ENCODE measurements at places on chromosomes 13 and 19.

GRCh38 chr13:50393628-50394027 lies 378.4 kb downstream of the KCNRG start:
- no peak for DNase-seq

DNA sequence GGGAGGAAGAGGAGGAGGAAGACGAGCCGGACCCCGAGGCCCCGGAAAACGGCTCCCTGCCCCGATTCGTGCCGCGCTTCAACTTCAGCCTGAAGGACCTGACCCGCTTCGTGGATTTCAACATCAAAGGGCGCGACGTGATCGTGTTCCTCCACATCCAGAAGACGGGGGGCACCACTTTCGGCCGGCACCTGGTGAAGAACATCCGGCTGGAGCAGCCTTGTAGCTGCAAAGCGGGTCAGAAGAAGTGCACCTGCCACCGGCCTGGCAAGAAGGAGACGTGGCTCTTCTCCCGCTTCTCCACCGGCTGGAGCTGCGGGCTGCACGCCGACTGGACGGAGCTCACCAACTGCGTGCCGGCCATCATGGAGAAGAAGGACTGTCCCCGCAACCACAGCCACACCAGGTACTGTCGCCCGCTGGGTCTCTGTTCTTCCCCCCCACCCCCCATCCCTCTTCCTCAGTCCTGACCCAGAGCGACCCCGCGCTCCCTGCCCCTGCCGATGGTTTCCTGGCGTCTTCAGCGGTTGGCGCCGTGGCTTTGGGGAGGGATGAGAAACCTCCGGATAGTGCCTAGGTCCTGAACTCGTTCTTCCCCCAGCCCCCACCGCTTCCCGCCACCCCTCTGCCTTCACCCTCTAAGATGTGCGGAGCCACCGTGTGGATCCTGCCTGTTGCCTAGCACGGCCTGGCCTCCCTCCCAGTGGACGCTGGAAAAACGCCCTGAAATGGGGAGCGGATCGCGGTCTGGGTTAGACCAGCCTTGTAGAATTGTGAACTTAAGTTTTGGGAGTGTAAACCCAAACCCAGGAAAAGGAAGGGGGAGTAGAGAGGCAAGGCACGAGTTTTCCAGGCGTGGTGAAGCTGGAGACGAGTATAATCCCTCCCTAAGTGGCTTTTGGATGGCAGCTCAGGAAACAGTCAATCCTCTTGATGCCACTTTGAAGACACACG lies 1.5 kb downstream of the HS6ST3 start:
- DNase-seq, result no peak

DNA sequence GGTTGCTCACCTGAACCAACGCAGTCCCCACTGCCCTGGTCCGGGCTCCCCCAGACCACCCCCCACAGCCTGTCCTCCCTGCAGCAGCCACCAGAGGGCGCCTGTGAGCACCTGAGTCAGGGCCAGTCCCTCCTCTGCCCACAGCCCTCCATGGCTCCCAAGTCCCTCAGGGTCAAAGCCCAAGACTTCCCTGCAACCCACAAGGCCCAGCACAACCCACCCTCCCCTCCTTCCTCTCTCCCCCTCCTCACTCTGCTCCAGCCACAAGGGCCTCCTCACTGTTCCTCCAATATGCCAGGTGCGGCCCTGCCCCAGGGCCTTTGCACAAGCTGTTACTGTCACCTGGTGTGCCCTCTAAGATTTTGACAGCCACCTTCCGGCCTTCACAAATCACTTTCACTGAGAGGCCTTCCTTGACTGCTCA lies 10.9 kb downstream of the GNA15 start:
- no peak for DNase-seq

DNA sequence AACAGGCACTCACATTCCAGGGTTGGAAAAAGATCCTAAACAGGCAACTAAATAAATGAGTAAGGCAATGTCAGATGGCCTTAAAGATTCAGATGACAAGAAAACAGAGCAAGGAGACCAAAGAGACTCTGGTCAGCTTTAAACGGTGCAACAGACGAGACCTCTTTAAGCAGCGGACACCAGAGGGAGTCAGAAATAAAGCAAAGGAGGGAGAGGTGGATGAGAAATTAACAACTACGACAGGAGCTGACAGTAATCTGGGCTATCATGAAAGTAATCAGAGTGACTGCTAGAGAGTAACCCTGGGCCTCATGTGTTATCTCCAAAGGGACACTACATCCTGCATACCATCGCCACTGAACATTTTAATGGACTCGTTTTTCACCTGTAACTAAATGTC lies 1.1 kb downstream of the ZNF550 start:
- DNase-seq, result no peak

DNA sequence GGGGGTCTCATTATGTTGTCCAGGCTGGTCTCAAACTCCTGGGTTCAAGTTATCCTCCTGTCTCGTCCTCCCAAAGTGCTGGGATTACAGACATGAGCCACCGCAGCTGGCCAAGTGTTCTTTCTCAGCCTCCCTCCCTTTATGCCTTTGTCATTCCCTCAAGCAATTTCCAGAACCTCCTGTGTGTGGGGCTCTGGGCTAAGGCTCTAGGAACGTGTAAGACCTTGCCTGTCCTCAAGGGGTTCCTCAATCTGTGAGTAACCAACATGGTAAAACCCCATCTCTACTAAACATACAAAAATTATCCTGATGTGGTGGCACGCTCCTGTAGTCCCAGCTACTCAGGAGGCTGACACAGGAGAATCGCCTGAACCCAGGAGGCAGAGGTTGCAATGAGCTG lies 15.5 kb upstream of the SPACA4 start:
- no peak for DNase-seq

DNA sequence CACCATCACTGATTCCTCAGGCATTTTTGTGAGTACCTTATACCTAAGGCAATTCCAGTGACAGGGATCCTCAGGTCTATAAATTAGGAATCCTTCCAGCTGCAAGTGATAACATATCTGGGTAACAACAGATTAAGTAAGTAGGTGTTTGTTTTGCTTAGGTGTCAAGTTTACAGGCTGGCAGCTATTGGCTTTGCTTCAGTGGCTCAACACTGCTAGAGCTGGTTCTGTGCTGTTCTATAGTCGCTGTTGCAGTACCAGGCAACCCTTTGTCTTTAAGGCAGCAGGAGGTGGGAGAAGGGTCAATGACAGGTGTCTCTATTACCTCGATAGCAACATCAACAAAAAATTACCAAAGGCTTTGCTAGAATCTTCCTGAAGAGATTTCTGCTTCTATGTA lies 27.0 kb downstream of the SLC10A2 start:
- no peak for DNase-seq

DNA sequence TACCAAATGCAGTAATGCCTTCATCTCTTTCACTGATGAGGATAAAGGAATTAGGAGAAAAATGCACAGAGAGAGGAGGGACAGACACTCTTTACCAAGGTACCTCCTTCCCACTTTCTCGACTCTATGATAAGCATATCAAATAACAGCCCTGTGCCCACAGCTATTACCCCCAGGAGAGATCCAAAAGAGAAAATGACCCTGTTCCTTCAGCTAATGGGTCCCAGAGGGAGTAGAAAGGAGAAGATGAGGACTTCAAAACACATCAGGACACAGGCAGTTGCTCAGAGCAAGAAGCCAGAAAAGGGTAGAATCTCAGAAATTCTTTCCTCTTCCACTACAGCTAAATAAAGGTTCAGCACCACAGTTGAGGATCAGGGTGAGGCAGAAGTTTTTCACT lies 80.6 kb downstream of the ABCC4 start:
- DNase-seq, result no peak

- DNase-seq, result no peak
Measured at GRCh38 chr13:110306960-110307766, at the start of the genes COL4A1 and COL4A2. COL4A1 (minus strand) TSS chr13:110307157; CDS start chr13:110307027, 130 bp downstream. COL4A2 (plus strand) TSS chr13:110307284; CDS start chr13:110307904, 620 bp downstream.

- DNase-seq, result no peak
Measured at GRCh38 chr13:89565476-89566100, 1781.9 kb upstream of the MIR17HG start.

- DNase-seq, result no peak
Measured at GRCh38 chr19:47507012-47507411, 7.9 kb downstream of the NAPA start.

GRCh38 chr19:811506-812048 lies 10.2 kb downstream of the PLPPR3 start:
- DNase-seq, result no peak

DNA sequence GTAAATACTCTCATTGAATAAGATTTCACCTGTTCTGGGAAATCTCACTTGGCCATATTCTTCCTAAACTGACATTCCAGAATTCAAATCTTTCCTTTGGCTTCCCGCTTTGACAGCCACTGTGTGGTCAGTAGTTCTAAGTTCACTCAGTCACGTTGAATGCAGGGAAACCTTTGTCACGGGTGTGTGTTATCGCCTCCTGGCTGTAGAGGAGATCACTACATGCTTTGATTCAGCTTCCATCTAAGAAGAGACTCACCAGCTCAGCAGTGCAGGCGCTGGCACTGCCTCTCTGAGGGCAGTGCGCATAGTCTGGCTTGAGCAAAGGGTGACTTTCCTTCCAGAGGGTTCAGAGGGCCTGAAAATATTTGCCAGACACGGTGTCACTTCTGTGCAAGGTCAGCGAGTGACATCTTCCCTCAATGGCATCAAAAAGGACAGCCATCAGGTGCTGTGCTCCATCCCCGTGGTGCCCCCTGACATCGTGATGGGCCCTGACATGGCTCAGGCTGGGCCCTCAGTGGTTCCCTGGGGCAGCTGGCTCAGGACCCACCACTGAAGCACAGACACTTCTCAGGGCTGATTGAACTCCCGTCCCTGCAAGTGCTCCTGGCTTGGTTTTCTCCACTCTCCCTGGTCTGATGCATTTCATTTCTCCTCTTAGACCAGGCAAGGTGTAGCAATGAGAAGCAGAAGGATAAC lies 635.4 kb upstream of the ARGLU1 start:
- DNase-seq, result no peak

- DNase-seq, result no peak
Measured at GRCh38 chr13:110004814-110005213, 218.4 kb upstream of the IRS2 start.

- no peak for DNase-seq
Measured at GRCh38 chr19:18194554-18195238, 1.7 kb downstream of the MPV17L2 start.

- no peak for DNase-seq
Measured at GRCh38 chr13:36548129-36548528, 115.8 kb downstream of the CCNA1 start.

GRCh38 chr19:1577090-1577928 lies 9.2 kb upstream of the MEX3D start:
- DNase-seq, result no peak

DNA sequence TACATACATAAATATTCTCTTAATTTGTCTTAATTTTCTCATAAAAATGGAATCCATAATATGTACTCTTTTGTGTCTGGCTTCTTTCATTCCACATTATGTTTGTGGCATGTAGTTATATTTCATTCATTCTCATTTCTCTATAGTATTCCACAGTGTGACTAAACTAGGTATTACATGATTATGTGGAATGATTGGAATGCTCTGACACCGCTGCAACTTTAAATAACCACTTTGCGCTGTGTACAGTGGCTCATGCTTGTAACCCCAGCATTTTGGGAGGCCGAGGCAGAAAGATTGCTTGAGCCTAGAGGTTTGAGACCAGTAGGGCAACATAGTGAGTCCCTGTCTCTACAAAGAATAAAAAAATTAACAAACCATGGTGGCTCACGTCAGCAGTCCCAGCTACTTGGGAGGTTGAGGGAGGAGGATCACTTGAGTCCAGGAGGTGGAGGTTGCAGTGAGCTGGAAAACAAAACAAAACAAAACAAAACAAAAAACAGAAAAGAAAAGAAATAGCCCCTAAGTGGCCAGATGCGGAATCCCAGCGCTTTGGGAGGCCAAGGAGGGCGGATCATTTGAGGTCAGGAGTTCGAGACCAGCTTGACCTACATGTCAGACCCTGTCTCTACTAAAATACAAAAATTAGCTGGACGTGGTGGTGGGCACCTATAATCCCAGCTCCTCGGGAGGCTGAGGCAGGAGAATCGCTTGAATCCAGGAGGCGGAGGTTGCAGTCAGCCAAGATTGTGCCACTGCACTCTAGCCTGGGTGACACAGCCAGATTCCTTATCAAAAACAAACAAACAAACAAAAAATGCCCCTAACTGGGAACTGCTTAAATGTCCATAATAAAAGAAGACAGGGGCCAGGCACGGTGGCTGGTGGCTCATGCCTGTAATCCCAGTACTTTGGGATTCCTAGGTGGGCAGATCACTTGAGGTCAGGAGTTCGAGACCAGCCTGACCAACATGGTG lies 8.0 kb upstream of the SAE1 start:
- DNase-seq, result no peak

- DNase-seq, result no peak
Measured at GRCh38 chr13:51806566-51806965, 2.6 kb upstream of the DHRS12 start.

GRCh38 chr19:925087-925525 lies 729 bp upstream of the ARID3A start:
- DNase-seq, result peak; percentile 94
